ENCODE measurements at places on chromosomes 11 and 22. TPM values are rescaled to one million over a fixed set of nuclear protein-coding genes. Genes with fewer than 3 reads are reported as not detected.

DNA sequence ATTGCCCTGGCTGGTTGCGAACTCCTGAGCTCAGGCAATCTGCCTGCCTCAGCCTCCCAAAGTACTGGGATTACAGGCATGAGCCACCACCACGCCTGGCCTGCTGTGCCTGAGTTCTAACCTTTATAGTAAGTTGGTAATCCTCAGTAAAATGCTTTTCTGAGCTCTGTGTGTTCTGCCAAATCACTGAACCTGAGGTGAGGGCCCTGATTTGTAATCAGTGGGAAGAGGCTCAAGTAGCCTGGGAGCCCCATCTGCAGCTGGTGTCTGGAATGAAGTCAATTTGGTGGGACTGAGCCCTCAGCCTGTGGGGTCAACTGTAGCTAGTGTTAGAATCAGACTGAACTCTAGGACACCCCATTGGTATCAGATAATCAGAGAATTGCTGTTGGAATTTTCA is 72.6 kb upstream of the PARVG start:
- DNase-seq, result no peak
- no peaks in the 10 kb centered on the region for H3K4me1 ChIP-seq
- H3K4me3 ChIP-seq, result no peak overlapping the region
- H3K36me3 ChIP-seq, result no peaks in the 10 kb centered on the region

The RAB38 gene
- 0.84 TPM for total RNA-seq

- H3K4me1 ChIP-seq, result no peaks in the 10 kb centered on the region
- DNase-seq, result no peak
- H3K36me3 ChIP-seq, result no peaks in the 10 kb centered on the region
- H3K4me3 ChIP-seq, result no peak overlapping the region
- no peaks in the 10 kb centered on the region for H3K27me3 ChIP-seq
Observed at GRCh38 chr11:106706355-106706754, 311.9 kb downstream of the GUCY1A2 start.

- H3K27me3 ChIP-seq, result no peaks in the 10 kb centered on the region
- no peak overlapping the region for H3K4me3 ChIP-seq
- no peak overlapping the region for H3K27ac ChIP-seq
- peaks cover 44% of the 10 kb centered on the region for H3K36me3 ChIP-seq
- no peaks in the 10 kb centered on the region for H3K4me1 ChIP-seq
- DNase-seq, result no peak
Observed at GRCh38 chr11:108032800-108033199, 24.1 kb downstream of the CUL5 start.

DNA sequence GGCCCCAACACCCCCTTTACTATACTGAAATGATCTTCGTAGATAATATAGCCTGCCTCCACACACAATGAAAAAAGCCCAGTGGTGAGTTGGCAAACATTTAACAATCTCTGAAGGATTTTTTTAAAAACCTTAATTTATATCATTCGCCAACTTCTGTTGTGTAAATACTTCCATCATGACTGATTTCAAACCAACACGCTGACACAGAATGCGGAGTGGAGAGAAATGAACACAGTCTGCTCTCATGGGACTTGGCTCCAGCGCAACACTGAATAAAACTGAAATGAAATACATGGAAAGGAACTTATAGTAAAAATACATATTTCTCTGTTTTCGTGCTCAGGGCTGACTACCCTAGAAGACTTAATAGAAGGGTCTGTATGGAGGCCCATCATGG is 61.3 kb upstream of the WNT11 start:
- H3K27me3 ChIP-seq, result no peaks in the 10 kb centered on the region
- no peaks in the 10 kb centered on the region for H3K36me3 ChIP-seq
- no peak overlapping the region for H3K4me3 ChIP-seq
- no peak for DNase-seq
- H3K27ac ChIP-seq, result no peak overlapping the region

GRCh38 chr22:17548010-17548755 is 15.1 kb upstream of the SLC25A18 start:
- H3K27ac ChIP-seq, result no peak overlapping the region
- H3K4me1 ChIP-seq, result no peaks in the 10 kb centered on the region
- no peak overlapping the region for H3K4me3 ChIP-seq
- H3K27me3 ChIP-seq, result no peaks in the 10 kb centered on the region
- no peak for DNase-seq

The CASP5 gene
- not detected for total RNA-seq

- H3K27ac ChIP-seq, result no peak overlapping the region
- no peak overlapping the region for H3K4me3 ChIP-seq
- H3K4me1 ChIP-seq, result peaks cover 13% of the 10 kb centered on the region
- no peak for DNase-seq
- H3K36me3 ChIP-seq, result no peaks in the 10 kb centered on the region
- H3K27me3 ChIP-seq, result no peaks in the 10 kb centered on the region
Observed at GRCh38 chr11:34271727-34272126, 86.1 kb downstream of the ABTB2 start.

DNA sequence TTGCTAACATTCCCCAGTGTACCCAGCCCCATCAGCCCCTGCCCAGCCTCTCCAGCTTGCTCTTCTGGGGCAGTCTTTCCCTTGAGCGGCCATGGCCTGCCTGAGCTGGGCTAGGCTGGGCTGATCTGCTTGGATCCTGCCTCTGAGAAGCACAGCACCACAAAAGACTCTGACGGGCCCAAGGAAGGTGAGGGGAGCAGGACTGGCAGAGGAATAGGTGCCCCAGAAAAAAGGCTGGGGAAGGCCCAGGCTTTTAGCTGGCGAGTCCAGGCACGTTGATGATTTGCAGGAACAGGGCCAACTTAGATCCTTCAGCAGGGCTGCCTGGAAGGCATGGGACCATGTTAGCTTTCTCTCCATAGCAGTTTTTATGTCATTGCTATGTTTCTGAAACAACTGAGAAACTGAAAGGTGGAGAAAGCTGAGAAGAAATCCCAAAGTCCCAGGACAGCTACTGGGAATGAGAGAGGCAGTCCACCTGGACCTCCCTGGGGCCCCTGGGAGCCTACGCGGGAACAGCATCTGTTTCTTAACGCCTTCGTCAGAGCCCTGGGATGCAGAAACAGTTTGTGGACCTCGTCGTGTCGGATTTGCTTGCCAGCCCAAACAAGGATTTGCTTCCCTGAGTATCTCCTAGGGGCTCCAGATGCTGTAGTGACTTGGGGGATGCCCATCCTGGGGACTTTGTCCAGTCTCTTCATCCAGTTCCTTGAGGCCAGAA is 24.4 kb upstream of the FXYD6 start:
- no peak overlapping the region for H3K27ac ChIP-seq
- H3K4me3 ChIP-seq, result no peak overlapping the region
- no peaks in the 10 kb centered on the region for H3K36me3 ChIP-seq

The ANO9 gene
- total RNA-seq, result 0.90 TPM

DNA sequence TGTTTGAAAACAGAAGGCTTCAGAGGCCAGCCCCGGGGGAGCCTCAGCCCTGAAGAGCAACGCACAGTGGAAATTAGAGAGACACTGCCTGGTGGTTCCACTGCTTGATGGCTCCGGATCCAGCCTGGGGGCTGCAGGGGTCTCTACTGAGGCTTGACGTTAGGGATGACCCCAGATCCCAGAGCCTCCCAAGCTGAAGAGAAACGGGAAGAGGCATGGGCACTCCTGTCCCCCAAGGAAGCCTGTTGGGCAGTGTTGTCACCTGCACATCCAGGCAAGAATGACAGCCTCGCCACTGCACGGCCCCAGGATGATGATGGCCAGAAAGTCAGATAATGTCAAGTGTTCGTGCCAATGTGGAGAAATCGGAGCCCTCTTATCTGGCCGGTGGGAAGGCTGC is 56.8 kb upstream of the FGF3 start:
- H3K27ac ChIP-seq, result no peak overlapping the region
- H3K4me3 ChIP-seq, result no peak overlapping the region
- no peaks in the 10 kb centered on the region for H3K36me3 ChIP-seq
- DNase-seq, result no peak
- no peaks in the 10 kb centered on the region for H3K4me1 ChIP-seq

GRCh38 chr22:49010901-49011300 is 816.8 kb downstream of the BRD1 start:
- no peak overlapping the region for H3K4me3 ChIP-seq
- no peak for DNase-seq
- no peaks in the 10 kb centered on the region for H3K36me3 ChIP-seq

- no peaks in the 10 kb centered on the region for H3K36me3 ChIP-seq
- no peak for DNase-seq
- H3K27ac ChIP-seq, result no peak overlapping the region
- no peaks in the 10 kb centered on the region for H3K4me1 ChIP-seq
- H3K27me3 ChIP-seq, result peaks cover 46% of the 10 kb centered on the region
Observed at GRCh38 chr11:118312328-118312727, 7.8 kb downstream of the CD3E start.

The OTOG gene
- not detected for total RNA-seq

DNA sequence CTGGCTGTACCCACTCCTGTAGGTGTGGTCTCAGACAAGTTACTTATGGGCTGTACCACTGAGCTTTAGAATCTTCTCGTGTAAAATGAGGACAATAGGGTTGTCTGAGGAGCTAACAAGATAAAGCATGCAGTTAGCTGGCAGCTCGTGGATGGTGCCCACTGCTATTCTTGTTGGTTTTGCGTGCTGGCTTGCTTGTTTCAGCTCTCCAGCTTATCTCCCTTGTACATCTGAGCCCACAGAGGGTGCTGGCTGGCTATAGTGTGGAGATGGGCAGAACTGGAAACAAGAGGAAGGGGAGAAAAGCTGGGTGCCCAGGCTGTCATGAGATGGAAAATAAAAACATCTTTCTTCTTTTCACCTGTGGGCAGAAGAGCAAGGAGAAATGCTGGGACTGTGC is 46.5 kb upstream of the GALNT18 start:
- DNase-seq, result no peak
- no peaks in the 10 kb centered on the region for H3K27me3 ChIP-seq
- no peak overlapping the region for H3K4me3 ChIP-seq
- H3K27ac ChIP-seq, result no peak overlapping the region
- H3K36me3 ChIP-seq, result no peaks in the 10 kb centered on the region

- DNase-seq, result no peak
- no peak overlapping the region for H3K27ac ChIP-seq
Observed at GRCh38 chr11:86699040-86699791, 26.8 kb upstream of the ME3 start.

DNA sequence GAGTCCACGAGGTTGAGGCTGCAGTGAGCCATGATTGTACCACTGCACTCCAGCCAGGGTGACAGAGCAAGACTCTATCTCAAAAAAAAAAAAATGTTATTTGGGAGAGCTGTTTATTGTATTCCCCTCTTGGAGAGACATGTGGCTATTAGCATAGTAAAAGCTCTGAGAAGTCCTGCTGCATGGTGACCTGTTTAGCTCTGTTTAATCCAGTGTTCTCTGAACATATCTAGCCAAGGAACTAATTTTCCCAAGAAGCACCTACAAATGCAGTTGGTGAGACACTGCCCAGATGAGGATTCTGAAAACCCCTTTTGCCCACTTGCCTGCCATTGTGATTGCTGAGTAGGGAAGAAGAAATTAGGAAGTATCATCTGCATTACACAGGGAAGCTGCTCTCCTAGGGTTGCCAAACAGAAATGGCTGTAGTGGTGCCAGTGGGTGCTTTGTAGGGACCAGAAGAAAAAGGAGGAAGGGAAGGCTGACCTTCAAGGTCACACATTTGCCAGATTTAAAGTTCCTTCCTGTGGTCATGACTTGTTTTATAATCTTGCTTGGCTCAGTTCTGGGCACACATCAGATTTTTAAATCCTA is 15.7 kb downstream of the TIMP3 start:
- H3K4me1 ChIP-seq, result peaks cover 55% of the 10 kb centered on the region
- H3K27ac ChIP-seq, result peak overlapping the region; percentile 48
- no peak for DNase-seq

DNA sequence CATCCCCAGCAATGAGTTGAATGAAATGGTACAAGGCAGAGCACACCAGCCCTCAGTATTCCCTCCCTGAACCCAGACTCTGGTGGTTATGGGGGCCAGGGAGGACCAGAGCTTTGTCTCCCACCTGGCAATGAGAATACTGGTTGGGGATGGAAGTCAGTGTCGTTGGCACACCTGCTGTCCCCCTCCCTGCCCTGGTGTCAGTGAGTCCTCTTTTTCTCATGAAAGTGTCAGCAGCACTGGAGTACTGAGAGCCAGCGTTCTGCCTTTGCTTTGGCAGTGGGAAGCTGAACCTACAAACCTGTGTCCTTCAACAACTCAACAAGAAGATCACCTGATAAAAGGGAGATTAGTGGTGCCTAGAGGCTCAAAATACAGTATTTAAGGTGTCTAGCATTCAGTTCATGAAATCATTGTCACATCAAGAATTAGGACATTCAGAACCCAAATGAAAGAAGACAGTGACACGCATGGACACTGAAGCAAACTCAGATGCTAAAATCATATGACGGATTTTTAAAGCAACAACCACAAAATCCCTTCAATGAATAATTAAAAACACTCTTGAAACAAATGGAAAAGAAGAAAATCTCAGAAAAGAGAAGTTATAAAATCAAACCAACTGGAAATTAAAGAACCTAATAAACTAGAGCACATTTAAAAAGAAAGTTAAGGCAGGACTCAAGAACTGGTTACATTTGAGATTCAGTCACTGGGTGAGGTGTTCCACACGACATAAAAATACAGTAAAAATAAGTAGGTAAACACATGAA is 77.5 kb upstream of the VPREB1 start:
- no peaks in the 10 kb centered on the region for H3K36me3 ChIP-seq
- no peaks in the 10 kb centered on the region for H3K4me1 ChIP-seq
- no peak overlapping the region for H3K4me3 ChIP-seq
- H3K27me3 ChIP-seq, result no peaks in the 10 kb centered on the region
- no peak overlapping the region for H3K27ac ChIP-seq
- no peak for DNase-seq

- peaks cover 17% of the 10 kb centered on the region for H3K27me3 ChIP-seq
- no peak overlapping the region for H3K4me3 ChIP-seq
- DNase-seq, result no peak
- H3K27ac ChIP-seq, result no peak overlapping the region
- H3K36me3 ChIP-seq, result no peaks in the 10 kb centered on the region
Observed at GRCh38 chr22:37140686-37141323, 8.9 kb downstream of the IL2RB start.

The IGLL1 gene
- total RNA-seq, result not detected

GRCh38 chr11:68213135-68213515 is at the start of gene KMT5B:
Gene KMT5B, minus strand, starts transcription at chr11:68213296. Its CDS starts 23,220 bp downstream, at chr11:68190076.
- H3K27me3 ChIP-seq, result no peaks in the 10 kb centered on the region
- peak within 1 kb of the TSS; percentile 100 for H3K27ac ChIP-seq
- H3K36me3 ChIP-seq, result no peaks in the 10 kb centered on the region

- no peak overlapping the region for H3K27ac ChIP-seq
- H3K36me3 ChIP-seq, result no peaks in the 10 kb centered on the region
- H3K4me3 ChIP-seq, result no peak overlapping the region
- no peaks in the 10 kb centered on the region for H3K27me3 ChIP-seq
- no peaks in the 10 kb centered on the region for H3K4me1 ChIP-seq
Observed at GRCh38 chr22:32880893-32881596, 79.5 kb downstream of the TIMP3 start.

The SLC16A8 gene
- 1.0 TPM for total RNA-seq

- H3K36me3 ChIP-seq, result no peaks in the 10 kb centered on the region
- H3K4me1 ChIP-seq, result no peaks in the 10 kb centered on the region
- H3K27me3 ChIP-seq, result no peaks in the 10 kb centered on the region
- DNase-seq, result no peak
- H3K27ac ChIP-seq, result no peak overlapping the region
- H3K4me3 ChIP-seq, result no peak overlapping the region
Observed at GRCh38 chr11:19253153-19253745, 12.5 kb upstream of the E2F8 start.

GRCh38 chr11:32341620-32342613 is 93.4 kb downstream of the WT1 start:
- no peak overlapping the region for H3K4me3 ChIP-seq
- no peaks in the 10 kb centered on the region for H3K27me3 ChIP-seq
- no peak for DNase-seq
- H3K27ac ChIP-seq, result no peak overlapping the region
- H3K4me1 ChIP-seq, result no peaks in the 10 kb centered on the region
